T-cell (primary cell): ENCODE measurements at places on chromosomes 13 and 19.

DNA sequence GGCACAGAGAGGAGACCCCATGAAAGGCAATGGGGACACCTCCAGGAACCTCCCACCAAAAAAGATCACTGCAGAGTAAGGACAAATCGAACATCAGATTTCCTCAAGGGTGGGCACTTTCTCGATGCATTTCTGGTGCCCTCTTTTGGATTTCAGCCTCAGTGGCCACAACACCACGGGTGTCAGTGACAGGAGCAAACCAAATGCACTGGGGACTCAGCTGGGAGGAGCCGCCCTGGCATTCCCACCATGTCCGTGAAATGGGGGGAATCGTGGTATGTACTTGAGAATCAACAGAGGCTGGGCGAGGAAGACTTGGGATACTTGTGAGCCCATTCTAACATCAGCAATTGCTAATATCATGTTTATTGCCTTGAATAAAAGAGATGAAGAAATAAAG lies 16.3 kb downstream of the FAM187B start:
- no peak for DNase-seq

DNA sequence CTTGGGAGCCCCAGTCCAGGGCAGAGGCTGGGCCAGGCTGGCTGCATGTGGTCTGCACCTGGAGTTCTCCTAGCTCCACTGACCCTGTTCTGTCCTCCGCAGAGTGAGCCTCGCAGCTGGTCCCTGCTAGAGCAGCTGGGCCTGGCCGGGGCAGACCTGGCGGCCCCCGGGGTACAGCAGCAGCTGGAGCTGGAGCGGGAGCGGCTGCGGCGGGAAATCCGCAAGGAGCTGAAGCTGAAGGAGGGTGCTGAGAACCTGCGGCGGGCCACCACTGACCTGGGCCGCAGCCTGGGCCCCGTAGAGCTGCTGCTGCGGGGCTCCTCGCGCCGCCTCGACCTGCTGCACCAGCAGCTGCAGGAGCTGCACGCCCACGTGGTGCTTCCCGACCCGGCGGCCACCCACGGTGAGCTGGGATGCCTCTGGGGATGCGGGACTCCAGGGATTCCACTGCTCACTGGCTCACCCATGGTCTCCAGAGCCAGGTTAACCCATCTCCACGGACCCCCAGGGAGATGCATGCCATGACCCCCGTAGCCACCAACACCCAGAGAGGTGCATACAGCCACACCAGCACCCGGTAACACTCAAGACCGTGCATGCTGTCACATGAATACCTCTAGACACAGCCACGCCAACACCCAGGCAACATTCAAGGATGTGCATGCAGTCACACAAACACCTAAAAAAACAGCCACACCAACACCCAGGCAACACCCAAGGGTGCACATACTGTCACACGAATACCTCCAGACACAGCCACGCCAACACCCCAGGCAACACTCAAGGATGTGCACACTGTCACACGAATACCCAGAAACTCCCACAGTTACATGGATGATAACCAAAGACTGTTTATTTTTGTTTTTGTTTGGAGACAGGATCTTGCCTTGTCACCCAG lies 8.2 kb downstream of the PKN1 start:
- DNase-seq = no peak

GRCh38 chr19:55212447-55212846 lies 3.1 kb upstream of the PTPRH start:
- peak; percentile 23 for DNase-seq

GRCh38 chr13:27375686-27376326 lies 48.6 kb upstream of the GTF3A start:
- peak; percentile 37 for DNase-seq

GRCh38 chr19:23527797-23528196 lies 132.5 kb upstream of the ZNF91 start:
- no peak for DNase-seq

DNA sequence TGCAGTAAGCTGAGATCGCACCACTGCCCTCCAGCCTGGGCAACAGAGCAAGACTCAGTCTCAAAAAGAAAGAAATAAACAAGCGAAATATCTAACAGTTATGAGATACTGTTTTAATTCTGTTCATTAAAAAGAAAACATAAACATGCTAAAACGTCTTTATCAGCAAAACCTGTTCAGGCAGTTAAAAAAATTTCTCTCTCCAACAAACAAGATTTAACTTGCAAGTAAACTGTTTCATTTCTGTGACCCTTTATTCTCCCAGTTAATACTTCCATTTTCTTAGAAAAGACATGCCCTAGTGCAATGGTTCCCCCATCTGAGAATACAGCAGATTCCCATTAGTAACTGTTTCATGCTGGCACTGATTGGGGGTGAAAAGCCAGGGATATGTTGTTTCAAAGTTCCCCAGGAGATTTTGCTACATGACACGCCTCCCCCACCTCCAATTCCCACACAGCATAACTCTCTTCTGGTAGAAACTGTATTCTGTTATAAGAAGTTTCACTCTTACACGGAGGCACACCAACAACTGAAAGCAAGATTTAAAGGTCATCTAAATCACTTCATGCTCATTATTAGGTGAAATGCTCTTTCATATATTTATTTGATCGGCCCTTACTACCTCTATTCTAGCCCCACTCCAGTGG lies 24.4 kb downstream of the ELF1 start:
- no peak for DNase-seq

GRCh38 chr13:97058926-97059325 lies 64.7 kb upstream of the OXGR1 start:
- no peak for DNase-seq

DNA sequence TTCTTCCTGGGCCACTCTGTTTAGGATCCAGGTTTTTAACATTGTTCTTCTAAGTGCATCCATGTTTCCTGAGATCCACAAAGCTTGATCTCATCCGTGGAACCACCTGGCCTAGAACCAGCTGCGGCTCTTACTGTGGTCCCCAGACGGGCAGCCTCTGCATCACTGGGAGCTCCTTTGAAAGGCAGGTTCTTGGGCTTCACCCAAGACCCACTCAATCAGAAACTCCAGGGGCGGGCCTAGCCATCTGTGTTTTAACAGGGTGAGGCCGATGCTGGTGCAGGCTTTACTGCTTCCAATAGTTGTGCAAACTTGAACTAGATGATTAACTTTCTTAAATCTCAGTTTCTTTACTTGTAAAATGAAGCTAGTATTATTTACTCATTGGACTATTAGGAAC lies 605.7 kb downstream of the FGF9 start:
- no peak for DNase-seq

GRCh38 chr19:50321831-50322230 lies 7.3 kb downstream of the KCNC3 start:
- DNase-seq = no peak

DNA sequence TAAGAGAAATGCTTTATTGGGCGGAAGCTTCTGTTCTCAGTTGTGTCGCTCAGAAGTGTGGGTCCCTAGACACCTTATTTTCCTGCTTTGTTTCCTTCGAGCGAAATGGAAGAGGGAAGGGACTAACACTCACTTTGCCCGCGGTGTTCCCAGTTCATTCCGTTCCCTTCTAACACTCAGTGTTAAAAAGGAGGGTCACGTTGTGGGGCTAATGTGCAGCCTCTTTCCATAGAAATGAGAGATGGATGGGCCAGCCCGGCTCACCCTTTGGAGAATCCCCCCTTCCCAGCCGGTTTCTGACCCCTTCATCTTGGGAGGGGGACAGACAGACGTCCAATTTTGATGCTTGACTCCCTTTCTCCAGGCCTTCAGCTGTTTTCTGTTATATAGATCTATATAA lies 2.3 kb downstream of the ATP11A start:
- no peak for DNase-seq

DNA sequence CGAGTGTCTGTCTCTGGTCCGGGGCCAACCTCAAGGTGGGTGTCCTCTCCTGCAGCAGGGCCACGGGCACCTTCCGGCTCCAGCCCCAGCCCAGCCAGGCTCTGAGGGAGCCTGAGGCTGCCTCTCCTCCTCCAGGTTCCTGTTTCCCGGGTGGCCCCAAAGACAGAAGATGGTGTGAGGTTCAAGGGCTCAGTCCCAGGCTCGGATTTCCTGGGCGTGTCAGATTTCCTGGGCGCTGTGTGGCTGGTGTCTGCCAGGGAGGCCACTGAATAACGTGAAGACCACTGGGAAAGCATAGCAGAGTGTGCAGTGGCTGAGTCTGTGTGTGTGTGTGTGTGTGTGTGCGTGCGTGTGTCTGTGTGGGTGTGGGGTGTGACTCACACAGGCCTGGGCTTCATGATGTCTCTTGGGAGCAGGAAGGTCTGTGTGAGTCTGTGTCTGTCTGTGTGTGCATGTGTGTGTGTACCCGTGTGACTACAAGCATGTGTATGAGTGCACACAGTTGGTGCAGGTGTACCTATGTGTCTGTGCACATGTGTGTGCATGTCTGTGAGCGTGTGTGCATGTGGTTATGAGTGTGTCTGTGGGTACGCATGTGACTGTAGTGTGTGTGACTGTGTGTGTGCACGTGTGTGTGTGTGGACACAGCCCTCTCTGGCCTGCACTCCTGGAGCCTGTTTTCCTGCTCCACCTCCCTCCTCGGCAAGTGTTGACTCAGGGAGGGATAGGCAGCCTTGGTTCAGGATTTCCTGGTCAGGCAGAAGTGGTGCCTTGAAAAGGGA lies 28.3 kb downstream of the CEBPA start:
- DNase-seq = no peak

GRCh38 chr13:100870898-100871297 lies 196.3 kb upstream of the TMTC4 start:
- DNase-seq = no peak

DNA sequence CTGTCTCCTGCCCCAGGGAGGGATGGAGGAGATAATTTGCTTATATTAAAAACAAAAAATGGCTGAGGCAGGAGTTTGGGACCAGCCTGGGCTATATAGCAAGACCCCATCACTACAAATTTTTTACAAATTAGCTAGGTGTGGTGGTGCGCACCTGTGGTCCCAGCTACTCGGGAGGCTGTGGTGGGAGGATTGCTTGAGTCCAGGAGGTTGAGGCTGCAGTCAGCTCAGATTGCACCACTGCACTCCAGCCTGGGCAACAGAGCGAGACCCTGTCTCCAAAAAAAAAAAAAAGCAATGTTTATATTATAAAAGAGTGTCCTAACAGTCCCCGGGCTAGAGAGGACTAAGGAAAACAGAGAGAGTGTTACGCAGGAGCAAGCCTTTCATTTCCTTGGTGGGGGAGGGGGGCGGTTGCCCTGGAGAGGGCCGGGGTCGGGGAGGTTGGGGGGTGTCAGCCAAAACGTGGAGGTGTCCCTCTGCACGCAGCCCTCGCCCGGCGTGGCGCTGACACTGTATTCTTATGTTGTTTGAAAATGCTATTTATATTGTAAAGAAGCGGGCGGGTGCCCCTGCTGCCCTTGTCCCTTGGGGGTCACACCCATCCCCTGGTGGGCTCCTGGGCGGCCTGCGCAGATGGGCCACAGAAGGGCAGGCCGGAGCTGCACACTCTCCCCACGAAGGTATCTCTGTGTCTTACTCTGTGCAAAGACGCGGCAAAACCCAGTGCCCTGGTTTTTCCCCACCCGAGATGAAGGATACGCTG lies 184.0 kb downstream of the KDM4B start:
- DNase-seq = no peak

DNA sequence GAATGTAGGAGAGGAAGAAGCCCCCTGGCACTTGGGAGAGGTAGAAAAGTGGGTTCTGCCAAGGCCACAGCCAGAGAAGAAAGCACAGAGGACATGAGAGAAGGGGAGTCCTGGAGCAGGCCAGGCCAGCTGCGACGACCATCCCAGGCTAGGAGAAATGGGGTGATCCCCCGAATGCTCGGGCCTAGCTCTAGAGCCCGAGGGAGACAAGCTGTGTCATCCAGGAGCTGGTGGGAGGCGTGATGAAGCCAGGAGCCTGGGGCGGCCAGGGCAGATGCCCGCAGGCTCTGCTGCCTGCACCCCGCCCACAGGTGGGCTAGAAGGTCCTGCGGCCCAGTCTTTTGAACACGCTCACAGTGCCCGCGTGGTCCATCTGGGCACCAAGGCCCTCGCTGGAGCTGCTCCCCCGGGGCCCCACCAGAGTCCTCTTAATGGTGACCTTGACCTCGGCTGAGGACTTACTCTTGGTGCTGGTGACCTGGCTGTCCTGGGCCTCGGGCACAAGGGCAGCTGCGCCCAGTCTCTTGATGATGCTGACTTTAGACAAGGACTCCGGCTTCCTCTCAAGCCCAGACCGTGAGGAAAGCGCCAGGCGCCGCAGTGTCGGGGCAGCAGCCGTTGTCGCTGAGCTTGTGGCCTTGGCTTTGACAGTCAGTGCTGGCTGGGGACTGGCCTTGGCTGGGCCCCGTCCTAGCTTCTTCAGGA lies 26.5 kb downstream of the C19orf47 start:
- no peak for DNase-seq

DNA sequence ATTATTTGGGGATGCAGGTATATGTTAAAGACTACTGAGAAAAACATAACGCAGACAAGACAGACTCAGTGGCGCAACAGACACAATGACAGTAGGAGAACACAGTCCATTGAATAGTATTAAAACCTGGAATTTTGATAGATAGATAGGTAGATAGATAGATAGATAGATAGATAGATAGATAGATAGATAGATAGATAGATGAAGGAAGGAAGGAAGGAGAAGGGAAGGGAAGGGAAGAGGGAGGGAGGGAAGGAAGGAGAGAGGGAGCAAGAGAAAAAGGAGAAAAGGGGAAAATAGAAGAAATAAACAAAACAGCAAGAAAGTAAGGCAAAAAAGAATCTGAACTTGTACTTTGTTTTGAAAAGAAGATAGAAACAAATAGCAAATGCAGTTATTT lies 404.5 kb downstream of the FOXO1 start:
- no peak for DNase-seq

DNA sequence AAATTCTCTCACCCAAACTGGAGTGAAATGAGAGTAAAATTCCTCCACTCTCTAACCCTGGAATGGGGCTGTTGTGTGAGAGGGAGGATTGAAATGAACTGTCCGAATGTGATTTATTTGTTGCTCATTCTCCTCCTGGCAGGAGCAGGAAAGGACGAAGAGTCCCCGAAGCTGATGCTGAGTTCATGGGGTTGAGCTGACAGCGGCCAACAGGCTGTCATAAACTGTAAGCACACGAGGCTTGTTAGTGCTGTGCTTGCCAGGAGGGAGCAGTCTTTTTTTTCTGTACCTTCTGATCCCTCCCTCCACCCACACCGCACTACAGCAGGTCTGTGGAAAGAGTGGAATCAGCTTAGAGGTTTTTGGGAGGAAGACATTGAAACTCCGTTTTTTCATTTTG lies 33.1 kb upstream of the ZNF331 start:
- no peak for DNase-seq

DNA sequence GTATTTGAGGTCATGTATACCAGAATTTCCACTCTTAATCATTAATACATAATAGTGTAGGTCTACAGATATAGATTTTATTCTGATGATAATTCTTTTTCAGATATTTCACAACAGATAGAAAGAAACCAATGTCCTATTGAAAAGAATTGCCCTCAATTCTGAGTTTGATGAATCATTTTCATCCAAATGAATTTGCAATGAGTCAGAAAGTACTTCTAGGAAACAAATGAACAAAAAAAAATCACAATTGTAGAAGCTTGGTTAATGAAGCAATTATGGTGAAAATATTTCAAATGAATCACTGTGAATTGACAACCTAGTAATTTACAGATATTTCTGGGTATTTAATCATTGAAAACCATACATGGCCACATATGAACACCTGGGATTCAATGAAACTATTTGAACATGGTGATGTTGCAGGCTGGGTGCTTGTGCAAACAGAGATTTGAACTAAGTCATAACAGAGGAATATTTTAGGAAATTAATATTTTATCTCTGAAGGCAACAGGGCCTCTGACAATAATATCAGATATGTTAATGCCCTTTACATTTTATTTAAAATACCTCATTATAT lies 360.9 kb downstream of the SLITRK5 start:
- DNase-seq = no peak
